ENCODE measurements at places on chromosomes 16 and 17.

- no peak for DNase-seq
These were observed 9.6 kb upstream of the GP2 start for GRCh38 chr16:20336955-20337354.

DNA sequence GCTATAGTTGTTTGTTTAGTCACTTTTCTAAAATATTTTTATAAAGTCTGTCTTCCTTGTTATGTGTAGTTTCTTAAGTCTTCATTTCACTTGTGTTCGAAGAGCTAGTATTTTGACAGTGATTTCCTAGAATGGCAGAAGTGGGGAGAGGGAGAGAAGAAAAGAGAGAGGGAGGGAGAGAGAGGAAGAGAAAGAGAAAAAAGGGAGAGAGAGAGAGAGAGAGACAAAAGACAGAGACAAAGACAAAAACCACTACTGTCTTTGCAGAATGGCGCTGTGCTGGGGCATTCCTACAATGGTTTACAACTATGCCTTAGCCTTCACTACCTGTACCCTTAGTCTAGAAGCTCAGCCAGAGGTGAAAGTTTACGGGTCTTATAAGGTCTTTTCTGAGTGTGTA lies 90.5 kb downstream of the CA4 start:
- DNase-seq: no peak

DNA sequence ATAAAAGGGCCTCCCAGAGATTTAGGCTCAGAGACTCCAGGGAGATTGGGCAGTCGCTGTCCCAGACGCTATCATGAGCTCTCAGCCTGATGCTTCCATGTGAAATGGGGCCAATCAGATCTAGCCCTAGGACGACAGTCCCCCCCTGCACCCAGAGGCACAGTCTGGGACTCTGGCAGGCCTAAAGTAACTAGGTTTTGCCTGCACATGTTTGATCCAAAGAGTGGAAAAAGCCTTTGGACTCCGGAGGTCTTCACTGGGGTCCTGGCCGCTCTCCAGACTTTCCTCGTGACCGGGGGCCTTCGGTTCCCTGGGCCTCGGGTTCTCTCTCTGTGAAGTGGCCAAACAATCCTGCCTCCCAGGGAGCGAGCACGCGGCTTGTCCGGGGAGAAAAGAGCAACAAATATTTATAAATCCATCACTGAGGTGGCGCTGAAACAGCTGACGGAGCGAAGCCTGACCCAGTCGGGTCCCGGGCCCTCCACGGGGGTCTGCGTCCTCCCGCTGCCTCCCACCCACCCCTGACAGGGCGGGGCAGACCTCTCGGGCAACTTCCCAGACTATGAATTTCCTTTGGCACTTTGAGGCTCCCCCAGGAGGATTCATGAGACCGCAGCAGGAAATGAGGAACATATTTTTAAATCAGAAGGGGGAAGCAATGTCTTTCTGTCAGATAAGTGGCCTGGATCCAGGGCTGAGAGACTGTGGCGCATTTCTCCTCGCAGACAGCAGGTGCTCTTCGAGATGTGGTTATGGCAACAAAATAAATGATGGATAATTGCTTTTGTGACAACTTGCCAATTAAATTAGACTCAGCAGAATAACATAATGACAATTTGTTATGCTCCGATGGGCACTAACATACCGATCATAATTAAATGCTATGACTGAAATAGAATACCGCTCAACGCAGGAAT lies 38.9 kb downstream of the MRPS23 start:
- DNase-seq: no peak

DNA sequence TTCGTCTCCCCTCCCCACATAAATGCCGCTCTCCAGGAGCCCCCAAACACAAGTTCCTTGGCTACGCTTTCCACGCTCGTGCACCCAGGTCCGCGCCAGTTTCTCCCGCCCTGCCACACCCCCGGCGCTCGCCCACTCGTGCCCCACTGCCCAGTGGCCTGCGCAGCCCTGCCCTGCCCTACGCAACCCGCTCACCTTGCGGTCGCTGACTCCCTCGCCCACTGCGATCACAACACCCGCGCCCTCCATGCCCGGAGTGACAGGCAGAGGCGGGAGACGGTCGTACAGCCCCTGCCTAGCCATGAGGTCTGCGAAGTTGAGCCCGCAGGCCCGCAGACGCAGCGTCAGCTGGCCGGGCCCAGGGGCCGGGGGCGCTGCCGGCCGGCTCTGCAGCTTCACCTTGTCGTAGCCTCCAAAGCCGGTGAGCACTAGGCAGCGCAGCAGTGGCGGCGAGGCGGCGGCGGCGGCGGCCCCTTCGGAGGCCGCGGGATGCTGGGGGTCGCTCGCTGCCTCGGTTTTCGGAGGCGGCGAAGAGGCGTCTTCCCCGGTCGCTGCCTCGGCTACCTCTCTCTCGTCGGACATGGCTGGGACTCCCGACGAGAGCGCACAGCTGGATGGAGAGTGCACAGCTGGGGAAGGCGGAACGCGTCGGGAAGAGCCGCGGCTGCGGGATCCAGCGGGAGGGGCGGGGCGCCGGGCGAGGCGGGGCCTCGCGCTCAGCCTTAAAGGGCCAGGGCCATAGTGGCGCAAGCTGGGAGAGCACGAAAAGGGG lies at the start of gene VAT1:
Gene VAT1, minus strand, starts transcription at position 645 of the 772 bp plus-strand sequence. Its CDS starts 63 bp downstream, at position 582.
- DNase-seq: peak; percentile 83

DNA sequence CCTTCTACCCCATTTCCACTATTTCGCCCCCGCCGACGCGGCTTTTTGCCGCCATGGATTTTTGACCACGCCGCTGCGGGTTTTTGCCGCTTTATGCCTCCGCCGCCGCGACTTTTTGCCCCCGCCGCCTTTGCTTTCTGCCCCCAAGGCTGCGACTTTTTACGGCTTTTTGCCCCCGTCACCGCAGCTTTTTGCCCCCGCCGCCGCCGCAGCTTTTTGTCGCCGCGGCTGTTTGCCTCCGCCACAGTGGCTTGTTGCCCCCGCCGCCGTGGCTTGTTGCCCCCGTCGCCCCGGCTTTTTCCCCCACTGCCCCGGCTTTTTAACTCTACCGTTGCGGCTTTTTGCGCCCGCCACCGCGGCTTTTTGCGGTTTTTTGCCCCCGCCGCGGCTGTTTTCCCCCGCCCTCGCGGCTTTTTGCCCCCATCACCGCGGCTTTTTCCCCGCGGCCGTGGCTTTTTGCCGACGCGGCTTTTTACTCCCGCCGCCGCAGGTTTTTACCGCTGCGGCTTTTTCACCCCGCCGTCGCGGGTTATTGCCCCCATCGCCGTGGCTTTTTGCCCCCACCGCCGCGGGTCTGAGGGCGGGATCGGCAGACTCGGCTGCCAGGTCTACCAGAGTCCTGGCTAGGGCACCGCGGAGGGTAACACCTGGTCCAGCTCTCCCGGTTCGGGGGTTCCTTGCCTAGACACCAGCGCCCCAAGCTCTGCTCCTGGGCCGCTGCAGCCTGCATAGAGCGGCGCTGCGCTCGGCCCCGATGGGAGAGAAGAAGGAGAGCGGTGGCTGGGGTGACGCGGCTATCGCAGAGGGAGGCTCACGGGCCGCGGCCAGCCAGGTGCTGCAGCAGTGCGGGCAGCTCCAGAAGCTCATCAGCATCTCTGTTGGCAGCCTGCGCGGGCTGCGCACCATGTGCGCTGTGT lies 562.7 kb upstream of the WSB1 start:
- no peak for DNase-seq

- no peak for DNase-seq
These were observed 33.3 kb downstream of the PRKCB start for GRCh38 chr16:23869052-23869451.
